ENCODE measurements at places on chromosomes 7 and 10.

DNA sequence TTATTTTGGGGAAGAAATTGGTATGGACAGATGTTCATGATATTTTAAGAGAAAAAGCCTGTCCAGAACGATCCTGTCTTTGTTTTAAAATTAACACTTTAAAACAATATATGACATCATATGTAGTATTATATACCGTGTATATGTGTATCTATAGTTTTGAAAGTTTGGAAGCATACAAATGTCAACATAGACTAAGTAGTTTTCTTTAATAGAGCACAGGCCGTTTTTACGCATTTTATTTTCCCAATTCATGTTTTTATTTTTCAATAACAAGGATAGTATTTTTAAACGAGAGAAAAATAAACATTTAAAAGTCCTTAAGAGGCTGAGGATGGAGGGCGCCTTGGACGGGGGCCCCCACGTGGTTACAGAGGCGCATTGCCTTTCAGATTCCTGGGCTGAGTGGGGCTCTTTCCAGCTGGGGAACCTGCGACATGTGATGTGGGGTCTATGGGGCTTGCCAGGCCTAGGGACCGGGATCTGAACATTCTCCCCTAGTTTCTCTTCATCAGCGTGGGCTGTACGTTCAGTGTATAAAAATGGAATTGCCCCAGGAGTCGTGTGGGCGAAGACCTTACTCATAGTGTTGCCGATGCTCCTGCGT, 127.8 kb upstream of the ZNF746 start:
- peak overlapping the region; percentile 27 for H3K27ac ChIP-seq
- DNase-seq = peak; percentile 35
- H3K4me3 ChIP-seq = peak overlapping the region; percentile 90
- peaks cover 42% of the 10 kb centered on the region for H3K4me1 ChIP-seq

DNA sequence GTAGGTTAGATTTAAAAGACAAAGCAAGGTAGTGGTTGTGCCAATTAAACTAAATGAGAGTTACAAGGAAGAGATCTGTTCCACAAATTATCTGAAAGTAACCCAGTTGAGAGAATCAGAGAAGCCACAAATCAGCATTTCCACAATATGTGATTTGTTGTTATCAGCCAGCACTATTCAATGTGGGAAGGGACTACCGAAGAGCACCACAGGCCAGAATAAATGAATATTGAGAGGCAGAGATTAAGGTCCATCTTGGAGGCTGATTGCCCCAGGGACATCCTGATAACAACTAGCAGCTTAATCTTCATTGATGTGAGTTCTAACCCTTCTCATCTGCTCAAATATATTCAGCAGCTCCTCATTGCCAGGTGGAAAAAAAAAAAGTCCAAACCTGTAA, 367.6 kb downstream of the MALRD1 start:
- H3K36me3 ChIP-seq = no peaks in the 10 kb centered on the region
- no peak overlapping the region for H3K27ac ChIP-seq
- peaks cover 2% of the 10 kb centered on the region for H3K27me3 ChIP-seq
- no peak overlapping the region for H3K4me3 ChIP-seq
- no peaks in the 10 kb centered on the region for H3K4me1 ChIP-seq

GRCh38 chr7:77799078-77799964, 748 bp downstream of the PHTF2 start:
- H3K27ac ChIP-seq = peak overlapping the region; percentile 95
- peaks cover 88% of the 10 kb centered on the region for H3K4me1 ChIP-seq
- H3K27me3 ChIP-seq = peaks cover 13% of the 10 kb centered on the region
- H3K4me3 ChIP-seq = peak overlapping the region; percentile 93

- peaks cover 58% of the 10 kb centered on the region for H3K4me1 ChIP-seq
- DNase-seq = no peak
- no peak overlapping the region for H3K4me3 ChIP-seq
- no peaks in the 10 kb centered on the region for H3K36me3 ChIP-seq
- H3K27ac ChIP-seq = peak overlapping the region; percentile 76
These were observed 12.7 kb downstream of the FBXW4 start for GRCh38 chr10:101682172-101682825.

- H3K27me3 ChIP-seq = peaks cover 2% of the 10 kb centered on the region
- no peak for DNase-seq
- H3K36me3 ChIP-seq = no peaks in the 10 kb centered on the region
- H3K4me1 ChIP-seq = no peaks in the 10 kb centered on the region
- H3K27ac ChIP-seq = no peak overlapping the region
- no peak overlapping the region for H3K4me3 ChIP-seq
These were observed 54.0 kb downstream of the CREB5 start for GRCh38 chr7:28466341-28466740.

DNA sequence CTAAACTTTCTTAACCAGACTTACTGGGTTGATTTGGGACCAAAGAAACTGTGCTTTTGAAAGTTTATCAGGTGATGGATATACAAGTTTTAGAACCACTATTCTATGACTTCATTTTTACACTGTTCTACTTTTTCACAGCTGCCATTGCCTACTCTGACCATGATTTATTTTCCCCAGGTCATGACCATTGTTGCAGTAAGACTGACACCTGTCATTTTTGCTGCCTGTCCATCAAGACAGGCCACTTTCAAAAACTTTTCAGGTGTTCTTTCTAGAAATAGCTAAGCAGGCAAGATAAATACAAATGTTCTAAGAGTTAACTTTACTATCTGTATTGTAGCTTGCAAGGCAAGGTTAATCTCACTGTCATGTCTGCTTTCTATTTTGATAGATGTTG, 147.9 kb upstream of the SEMA3C start:
- H3K4me1 ChIP-seq = no peaks in the 10 kb centered on the region
- no peaks in the 10 kb centered on the region for H3K27me3 ChIP-seq
- DNase-seq = no peak
- no peak overlapping the region for H3K27ac ChIP-seq
- H3K36me3 ChIP-seq = no peaks in the 10 kb centered on the region
- H3K4me3 ChIP-seq = no peak overlapping the region

DNA sequence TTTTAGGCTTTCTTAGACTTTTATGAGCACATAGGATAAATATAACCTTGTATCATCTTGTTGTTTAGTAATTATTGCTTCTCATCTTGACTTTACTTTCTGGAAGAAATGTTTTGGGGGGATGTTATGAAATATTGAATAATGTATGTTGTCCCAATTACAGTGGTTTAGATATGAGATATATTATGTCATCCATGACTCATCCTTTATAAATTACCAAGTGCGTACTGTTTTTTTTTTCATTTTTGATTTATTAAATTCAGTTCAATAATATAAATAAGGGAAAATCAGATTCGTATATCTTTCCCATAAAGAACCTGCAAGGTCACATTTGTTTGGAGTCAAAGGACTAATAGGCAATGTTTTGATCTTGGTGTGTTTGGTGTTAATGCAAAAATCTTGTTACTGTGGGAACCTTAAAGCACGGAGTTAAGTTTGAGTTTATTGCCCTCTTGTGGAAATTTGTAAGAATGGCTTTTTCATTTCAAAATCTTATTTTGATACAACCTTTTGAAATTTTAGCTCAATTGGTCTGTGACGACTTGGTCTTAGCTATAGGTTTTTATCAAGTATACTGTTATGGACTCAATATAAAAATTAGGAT, 108.6 kb downstream of the SRI start:
- H3K36me3 ChIP-seq = no peaks in the 10 kb centered on the region
- no peak overlapping the region for H3K4me3 ChIP-seq
- no peak overlapping the region for H3K27ac ChIP-seq
- H3K27me3 ChIP-seq = no peaks in the 10 kb centered on the region
- no peaks in the 10 kb centered on the region for H3K4me1 ChIP-seq

DNA sequence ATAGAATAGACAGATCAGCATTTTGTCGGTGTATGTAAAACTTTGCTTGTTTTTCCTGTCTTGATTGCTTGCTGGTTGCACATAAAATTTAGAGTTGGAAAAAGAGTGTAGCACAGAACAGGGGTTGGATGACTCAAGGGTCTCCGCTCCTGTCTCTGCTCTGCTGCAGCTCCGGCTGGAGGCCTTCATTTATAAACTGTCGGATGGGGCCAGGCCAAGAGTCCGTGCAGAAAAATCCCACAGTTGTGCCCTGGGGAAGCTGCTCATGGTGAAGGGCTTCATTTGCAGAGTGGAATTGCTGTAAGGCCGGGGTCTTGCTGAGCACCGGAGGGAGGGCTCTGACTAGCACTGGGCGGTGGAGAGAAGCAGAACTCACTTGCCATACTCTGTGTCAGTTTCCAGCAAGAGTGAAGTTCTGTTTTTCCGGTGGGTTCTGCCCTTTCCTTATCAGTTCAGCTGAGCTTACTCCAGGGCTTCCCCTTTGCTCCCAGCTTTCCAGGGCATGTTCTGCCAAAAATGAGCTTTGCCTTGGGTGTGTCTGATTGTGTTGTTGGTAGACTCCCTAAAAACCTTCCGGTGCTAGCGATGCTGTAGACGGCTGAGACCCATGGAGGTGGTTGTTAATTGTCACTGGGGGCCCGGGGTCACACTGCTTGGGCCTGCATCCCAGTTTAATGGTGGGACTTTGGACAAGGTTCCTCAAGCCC, 67.2 kb downstream of the CAMK1D start:
- H3K4me1 ChIP-seq = peaks cover 34% of the 10 kb centered on the region
- no peak for DNase-seq
- peaks cover 4% of the 10 kb centered on the region for H3K27me3 ChIP-seq
- H3K27ac ChIP-seq = no peak overlapping the region

GRCh38 chr7:101669307-101669706, 40.2 kb upstream of the MYL10 start:
- no peak overlapping the region for H3K4me3 ChIP-seq
- no peaks in the 10 kb centered on the region for H3K4me1 ChIP-seq
- no peak for DNase-seq
- no peak overlapping the region for H3K27ac ChIP-seq

DNA sequence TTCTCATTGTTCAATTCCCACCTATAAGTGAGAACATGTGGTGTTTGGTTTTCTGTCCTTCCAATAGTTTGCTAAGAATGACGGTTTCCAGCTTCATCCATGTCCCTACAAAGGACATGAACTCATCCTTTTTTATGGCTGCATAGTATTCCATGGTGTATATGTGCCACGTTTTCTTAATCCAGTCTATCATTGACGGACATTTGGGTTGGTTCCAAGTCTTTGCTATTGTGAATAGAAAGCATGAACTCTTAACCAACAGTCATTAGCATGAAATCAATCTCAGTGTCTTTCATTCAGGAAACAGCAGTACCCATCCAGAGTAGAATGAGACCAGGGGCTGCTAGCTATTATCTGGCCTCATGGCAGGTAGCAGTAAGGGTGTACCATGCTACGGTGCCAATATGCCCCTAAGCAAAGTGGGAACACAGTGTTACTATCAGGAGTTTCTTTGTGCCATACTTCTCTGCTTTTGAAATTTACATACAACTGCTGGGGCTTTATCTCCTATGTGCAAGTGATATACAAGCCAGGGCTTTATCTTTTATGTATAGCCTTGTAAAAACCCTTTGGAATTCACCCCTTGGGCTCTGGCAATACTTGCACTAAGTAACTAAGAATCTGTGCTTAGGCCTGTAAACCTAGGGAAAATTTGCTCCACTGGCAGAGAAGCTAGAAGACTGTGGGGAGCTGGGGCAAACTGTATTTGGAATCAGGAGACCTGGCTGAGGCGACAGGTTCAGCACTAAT, 5.4 kb downstream of the PON2 start:
- peak overlapping the region; percentile 23 for H3K27ac ChIP-seq
- no peak for DNase-seq
- peaks cover 10% of the 10 kb centered on the region for H3K4me1 ChIP-seq

DNA sequence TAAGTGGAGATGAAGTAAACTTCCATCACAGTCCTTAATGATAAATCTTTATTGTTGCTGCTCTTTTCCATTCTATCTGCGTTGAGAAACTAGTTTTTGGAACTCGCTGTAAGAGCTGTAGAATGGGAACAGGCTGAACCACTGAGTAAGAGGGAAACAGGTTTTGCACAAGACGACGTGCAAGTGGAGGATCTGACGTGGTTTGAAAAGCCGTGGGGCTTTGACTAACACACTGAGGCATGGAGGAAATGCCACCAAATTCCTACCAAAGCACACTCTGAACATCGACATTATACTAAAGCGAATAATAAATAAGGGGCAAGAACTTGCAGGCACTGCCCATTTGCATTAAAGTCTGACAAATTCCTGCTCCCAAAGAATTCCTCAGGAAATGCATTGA, 160.6 kb downstream of the KLF6 start:
- no peaks in the 10 kb centered on the region for H3K27me3 ChIP-seq
- H3K4me1 ChIP-seq = no peaks in the 10 kb centered on the region
- H3K36me3 ChIP-seq = no peaks in the 10 kb centered on the region
- no peak overlapping the region for H3K27ac ChIP-seq

DNA sequence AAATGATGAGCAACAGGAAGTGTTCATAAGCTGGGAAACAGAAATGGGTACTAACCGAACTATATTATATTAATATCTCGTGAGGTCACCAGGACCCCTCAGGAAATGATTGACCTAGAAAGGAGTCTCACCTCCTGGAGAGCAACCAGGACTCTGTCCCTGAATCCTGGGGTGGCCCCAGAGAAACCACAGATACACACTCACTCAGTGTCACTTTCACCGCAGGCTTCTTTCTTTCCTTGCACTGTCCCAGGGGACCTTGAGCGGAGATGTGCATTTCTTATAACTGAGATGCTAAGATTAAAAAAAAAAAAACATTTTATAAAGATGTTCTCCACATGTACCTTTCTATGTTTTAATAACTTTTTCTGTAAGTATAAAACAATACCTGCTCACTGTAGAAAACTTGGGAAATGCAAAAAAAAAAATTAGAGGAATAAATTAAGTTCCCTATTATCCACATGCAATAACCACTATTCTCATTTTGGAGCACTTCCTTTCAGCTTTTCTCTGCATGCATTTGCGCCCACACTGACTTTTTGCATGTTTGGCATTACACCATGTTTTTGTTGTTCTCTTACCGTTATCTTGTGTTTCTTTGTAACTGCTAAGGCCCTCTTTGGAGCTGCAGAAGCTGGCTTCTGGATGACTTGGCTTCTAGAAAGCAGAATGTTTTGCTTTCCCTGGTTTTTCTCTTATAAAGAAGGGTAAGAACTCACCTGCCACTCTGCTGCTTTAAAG, 15.0 kb downstream of the NOD1 start:
- no peaks in the 10 kb centered on the region for H3K36me3 ChIP-seq
- no peak for DNase-seq
- H3K4me3 ChIP-seq = no peak overlapping the region
- no peaks in the 10 kb centered on the region for H3K27me3 ChIP-seq
- peaks cover 44% of the 10 kb centered on the region for H3K4me1 ChIP-seq

Data from immature natural killer cell (primary cell).